ENCODE measurements at places on chromosomes 7 and 10. TPM values are rescaled to one million over a fixed set of nuclear protein-coding genes. Genes with fewer than 3 reads are reported as not detected.
A peak's percentile ranks its signal among the peaks of the same experiment; 100 is the strongest.

DNA sequence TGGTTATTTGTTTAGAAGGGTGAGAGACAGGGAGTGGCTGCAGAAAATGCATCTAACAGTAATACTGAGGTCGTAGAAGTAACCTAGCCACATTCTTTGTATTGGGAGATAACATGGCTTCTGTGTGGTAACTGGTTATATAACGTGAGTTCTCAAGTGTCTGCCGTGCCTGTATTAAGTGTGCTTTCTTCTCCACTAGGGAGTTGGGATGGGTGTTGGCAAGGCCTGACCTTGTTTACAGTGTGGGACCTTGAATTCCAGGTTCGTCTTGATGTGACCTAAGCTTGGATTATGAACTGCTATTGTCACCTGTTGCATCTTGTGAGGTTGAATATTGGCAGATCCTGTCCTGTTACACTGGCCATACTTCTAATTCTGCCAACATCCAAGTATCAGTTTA, 145.3 kb upstream of the NAMPT start:
- no peak for DNase-seq

DNA sequence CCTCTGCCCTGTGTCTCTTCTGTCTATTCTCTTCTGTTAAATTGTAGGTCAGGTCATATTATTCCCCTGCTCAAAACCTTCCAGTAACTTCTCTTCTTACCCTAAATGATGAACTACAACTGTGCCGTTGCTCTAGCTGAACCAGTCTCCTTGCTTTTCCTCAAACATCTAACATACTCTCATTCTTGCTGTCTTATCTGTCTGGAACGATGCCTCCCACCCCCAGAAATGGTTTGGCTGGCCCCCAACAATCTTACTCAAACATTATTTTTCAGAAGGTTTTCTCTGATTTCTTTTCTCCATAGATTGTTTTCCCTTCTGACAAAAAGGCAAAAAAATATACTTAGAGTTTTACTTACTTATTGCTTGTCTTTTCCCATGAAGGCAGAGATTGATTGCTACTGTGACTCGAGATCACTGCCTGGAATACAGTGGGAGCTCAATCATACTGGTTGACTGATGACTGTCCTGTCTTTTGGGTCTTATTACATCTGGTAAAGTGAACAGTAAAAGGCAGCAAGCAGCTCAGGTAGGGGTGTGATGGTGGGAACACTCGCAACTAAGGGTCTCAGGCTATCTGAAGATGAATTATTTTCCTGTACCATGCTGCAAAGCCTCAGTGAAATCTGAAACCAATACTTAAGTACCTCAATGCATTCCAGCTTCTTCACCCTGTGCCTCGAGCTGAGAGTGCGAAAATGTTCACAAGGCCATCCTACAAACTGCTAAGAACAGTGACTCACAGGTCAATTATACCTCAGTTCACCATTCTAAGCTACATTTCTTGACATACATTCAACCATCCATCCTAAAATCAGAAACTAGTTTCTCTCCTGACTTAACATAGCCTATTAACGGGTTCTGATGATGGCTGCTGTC, 67.6 kb downstream of the DNMBP start:
- DNase-seq = no peak

DNA sequence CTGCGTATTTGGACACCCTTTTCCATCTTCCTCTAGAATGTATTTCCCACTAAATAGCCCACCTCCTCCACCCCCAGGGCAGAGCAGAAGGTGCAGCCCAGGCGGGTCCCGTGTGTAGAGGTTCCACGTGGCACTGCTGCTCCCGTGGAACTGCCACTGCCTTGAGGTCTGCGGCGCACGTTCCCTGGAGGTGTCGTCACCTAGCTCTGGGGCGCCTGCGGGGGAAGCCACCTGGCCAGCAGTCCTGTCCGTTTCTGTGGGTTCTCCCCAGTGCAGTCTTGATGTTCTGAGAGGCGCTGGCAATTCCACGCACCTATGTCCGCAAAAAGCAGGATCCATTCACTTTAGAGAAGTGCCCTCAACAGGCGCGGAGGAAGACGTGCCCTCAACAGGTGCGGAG, 21.9 kb downstream of the BNIP3 start:
- DNase-seq = no peak

GRCh38 chr10:94251098-94251497, 111.6 kb downstream of the NOC3L start:
- DNase-seq = no peak

DNA sequence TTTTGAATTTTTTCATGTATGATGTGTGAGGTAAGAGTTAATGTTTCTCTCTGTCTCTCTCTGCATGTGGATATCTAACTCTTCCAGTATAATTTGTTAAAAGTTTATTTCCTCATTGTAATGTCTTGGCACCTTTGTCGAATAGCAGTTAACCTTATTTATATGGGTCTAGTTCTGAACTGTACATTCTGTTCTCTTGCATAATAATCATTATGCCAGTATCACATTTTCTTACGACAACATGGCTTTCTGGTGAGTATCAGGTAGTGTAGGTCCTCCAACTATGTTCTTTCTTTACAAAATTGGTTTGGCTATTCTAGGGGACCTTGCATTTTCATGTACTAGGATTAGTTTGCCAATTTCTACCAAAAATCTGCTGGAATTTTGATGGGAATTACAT, 337.0 kb upstream of the FZD8 start:
- no peak for DNase-seq

GRCh38 chr7:5586279-5586962, 162.8 kb upstream of the TNRC18 start:
- DNase-seq = no peak

The ITGB8 gene
- total RNA-seq = not detected

DNA sequence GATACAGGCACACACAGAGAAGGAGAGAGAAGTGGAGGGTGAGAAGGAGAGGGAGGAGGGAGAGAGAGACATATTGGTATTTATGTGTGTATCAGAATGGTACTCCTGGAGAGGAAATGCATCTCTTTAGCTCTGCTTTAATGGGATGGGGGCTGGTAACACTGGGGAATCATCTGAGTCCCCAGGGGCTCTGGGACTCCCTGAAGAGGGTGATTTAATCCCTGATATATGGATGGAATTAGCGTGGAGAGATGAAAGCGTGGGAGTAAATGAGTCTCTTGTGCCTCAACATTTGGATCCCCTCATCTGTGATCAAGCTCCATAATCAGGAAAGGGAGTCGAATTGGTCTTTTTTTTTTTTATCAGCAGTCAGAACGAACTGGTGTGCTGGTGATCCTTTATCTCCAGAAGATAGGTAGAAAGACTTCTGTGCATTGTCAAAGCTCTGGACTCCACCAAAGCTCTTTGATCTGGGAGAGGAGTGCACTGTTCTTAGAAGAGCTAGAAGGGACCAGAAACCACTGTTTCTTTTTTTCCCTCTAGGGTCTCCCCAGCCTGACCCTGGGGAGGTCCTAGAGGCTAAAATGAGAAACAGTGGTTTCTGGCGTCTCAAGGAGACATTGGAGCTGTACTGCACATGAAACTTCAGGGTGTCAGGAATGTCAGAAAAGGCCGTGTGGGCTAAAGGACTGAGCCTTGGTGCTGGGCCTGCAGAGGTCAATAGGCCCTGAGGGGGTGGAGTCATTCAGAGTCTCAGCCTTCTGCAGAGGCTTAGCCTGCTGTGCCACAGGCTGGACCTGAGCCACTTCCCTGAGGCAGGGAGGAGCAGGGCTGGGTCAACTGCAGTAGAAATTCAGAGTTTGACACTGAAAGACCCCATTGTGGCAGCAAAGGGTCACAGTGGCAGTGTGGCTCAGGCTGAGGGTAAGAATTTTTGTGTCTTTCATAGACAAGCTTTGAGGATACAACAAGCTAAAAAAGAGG, 234.4 kb upstream of the SLC26A5 start:
- no peak for DNase-seq

GRCh38 chr10:88755753-88756152, 4.1 kb upstream of the LIPN start:
- DNase-seq = peak; percentile 27

- DNase-seq = no peak
These were observed 333 bp downstream of the SMNDC1 start for GRCh38 chr10:110304394-110304779.

DNA sequence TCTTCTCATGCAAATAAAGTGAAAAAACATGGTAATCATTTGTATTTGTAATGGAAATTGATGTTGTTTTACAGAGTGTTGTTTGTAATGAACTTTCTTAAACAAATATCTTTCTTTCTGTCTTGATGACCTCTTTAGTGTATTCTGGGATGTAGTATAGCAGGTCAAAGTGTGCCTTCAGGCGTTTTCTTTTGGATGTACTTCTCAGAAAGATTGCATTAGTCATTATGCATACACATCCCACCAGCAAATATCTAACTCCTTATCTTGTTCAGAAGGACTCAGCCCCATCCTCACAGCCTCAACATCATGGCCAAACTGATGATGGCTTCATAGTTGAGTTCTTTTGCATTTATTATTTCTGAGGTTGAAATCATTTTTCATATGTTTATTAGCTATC, 124.7 kb downstream of the LRRC18 start:
- no peak for DNase-seq

DNA sequence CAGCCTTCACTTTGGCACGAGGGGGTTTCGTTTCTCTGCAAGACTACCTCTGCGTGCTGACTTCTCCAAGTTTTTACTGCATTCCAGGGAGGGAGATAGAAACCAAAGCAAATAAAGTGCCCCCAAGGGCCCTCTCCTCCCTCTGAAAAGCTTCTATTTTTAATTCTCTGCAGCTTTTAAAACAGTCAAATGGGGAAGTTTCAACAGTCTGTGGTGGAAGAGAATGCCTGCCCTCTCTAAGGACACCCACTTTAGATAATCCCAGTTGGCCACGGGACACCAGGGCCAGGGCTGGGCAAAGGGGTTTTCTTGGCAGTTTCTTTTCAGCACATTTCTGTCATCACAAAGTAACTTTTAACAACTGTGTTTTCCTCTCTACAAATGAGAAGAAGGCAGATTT, 386.7 kb upstream of the NPVF start:
- no peak for DNase-seq

The RASA4B gene
- total RNA-seq = 10.4 TPM

The ZNF727 gene
- 0.21 TPM for total RNA-seq
